ENCODE measurements at places on chromosomes 5 and 9. TPM values are rescaled to one million over a fixed set of nuclear protein-coding genes. Genes with fewer than 3 reads are reported as not detected.

- no peak for DNase-seq
Observed at GRCh38 chr5:133229931-133230664, 178.3 kb downstream of the HSPA4 start.

DNA sequence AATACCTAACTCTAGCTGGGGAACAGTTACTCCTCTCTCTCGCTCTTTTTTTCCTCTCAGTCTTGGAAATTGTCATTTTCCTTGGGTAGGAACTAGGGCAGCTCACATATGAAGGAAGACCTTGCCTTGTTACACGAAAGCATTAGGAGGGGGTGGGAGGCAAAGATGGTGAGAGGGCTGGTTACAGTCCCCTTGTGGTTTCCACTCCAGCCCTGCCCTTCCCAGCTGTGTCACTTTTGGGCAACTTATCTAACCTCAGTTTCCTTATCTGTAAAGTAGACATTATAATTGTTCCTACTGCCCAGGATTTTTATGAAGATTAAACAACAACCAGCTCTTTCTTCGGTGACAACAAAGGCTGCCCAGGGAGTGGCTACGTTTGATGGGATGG lies 196.2 kb upstream of the CLINT1 start:
- DNase-seq, result no peak

DNA sequence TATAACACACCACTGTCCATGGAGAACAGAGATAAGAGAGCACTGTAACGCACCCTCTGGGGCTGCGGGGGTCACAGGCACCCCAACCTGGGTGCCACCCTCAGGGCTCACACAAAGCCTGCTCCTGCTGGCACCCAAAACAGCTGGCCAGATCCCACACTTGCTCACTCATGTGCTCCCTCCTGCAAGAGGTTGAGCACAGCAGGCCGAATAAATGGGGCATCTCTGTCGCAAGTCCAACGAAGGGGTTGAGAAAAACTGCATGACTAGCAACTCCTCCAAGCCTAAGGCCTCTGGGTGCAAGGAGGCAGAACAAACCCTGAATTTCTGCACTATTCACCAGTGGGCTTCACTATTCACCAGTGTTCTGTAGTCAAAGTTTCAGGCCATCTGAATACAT lies 80.3 kb downstream of the SECISBP2 start:
- no peak for DNase-seq

Gene TRPM3
- 2.1 TPM for total RNA-seq

Gene CAMLG
- 24.8 TPM for total RNA-seq

GRCh38 chr5:17024686-17025180 lies 88.6 kb upstream of the MYO10 start:
- no peak for DNase-seq

- DNase-seq, result no peak
Observed at GRCh38 chr5:129996896-129997295, 92.6 kb downstream of the CHSY3 start.

DNA sequence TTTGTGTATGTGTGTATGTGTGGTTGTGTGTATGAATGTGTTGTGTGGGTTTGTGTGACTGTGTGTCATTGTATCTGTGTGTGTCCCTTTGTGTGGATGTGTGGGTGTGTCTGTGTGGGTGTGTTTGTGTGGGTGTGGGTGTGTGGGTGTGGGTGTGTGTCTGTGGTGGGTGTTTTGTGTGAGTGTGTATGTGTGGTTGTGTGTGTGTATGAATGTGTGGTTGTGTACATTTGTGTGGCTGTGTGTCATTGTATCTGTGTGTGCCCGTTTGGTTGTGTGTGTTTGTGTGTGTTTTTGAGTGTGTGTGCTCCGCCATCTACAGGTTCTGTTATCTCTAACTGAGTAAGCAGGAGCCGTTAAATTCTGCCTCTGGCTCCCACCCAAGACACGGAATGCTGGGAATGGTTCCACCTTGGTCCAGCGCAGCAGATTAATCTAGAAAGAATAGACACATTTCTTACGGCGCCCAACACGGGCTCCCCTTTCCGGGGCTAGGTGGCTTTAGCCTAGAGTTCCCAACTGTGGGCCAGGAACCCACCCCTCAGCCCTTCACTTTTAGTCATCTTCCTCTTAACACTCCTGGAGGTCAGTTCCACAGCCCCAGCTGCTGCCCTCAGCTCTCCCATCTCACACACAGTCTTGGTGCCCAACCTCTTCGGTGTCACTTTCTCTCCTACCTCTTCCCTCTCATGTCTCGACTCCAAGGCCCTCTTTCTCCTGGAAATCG lies 197.1 kb downstream of the TTLL11 start:
- DNase-seq, result peak; percentile 65

GRCh38 chr9:91028166-91028827 lies 226.7 kb downstream of the SYK start:
- DNase-seq, result no peak

DNA sequence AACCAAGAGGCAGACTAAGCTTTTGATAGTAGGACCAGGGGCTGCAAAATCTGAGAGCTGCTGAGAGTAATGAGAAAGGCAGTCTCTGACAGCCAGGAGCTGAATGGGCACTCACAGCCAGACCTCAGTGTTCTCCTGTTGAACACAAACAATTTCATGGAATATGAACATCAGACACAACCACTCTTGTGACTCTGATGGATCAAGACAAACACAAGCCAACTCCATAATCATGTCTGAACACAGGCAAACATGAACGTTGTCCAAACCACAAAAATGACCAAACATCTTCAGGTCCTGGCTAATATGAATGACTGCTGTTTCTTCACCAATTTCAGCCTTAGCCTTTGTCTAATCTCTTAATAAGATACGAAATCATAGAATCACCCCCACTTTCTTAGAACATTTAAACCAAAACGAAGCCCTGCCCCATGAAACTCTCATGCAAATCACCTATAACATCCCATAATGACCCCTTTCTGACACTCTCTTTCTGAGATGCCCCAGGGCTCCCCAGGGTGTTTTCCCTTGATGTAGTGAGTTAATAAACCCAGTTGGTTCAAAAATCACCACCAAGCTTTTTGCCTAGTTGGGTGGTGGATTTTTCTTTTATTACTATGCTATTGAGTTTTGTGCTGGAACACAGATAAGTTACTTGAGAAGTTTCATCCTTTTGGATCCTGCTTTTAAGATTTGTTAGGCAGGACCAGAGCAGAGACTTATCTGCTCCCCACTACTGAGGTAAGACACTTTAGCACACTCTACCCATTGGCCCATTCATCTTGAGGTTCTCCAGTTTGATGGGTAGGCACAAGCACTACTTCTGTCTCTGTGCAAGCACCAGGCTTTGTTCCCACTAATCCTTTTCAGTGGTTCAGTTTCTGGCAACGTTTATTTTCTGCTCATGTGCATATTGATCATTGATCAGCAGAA lies 5.9 kb upstream of the ERAP2 start:
- DNase-seq, result no peak

DNA sequence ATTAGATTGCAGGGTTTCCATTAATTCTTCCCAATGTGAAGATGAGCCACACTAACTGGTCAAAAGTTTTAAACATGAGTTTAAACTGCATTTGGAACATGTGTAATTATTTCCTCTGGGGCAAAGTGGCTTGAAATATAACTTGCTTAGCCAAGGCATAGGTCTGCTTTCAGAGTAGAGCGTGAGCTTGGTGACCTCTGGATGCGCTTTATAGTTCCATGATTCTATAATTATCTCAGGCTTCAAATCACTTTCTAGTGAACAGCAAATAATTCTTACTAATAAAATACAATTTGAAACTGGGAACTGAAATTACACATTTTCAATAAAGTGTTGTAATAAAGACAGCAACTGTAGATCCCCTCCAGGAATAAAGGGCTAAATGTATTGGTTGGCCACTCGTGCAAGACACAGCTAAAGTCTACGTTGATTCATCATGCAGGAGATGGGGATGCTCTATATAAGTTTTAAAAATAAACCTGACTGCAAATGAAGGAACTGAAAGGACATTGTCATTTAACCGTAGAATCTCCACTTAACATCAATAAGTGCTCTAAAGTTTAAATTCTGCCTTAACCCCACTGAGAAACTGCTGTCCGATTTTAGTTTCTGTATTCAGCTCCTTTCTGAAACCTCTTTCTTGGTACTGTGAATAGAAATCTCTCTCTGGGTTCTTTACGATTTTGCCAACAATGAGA lies 460.0 kb downstream of the PSAT1 start:
- no peak for DNase-seq

- DNase-seq, result no peak
Observed at GRCh38 chr5:88707216-88707965, 175.6 kb downstream of the MEF2C start.

Gene LVRN
- 0.18 TPM for total RNA-seq

Gene SREK1IP1
- total RNA-seq, result 13.4 TPM

Data from right cardiac atrium (tissue), 5 donors.